ENCODE measurements at places on chromosomes 12 and 14.

DNA sequence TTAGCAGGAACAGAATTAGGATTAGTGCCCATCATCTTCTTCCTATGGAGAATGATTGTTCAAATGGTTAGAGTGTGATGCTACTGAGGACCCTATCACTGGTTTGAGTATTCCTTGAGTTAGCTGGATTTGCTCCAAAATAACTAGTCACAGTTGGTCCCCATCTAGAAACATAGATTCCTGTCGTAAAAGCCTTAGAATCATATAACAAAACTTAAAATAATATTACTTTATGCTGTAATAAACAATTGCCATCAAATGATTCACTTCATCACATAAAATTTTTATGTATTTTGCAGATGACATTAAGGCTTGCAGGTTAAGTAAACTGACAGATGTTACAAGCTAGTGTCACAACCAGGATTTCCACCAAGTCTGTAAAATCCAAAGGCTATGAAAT, 209.8 kb downstream of the CCER1 start:
- no peak for DNase-seq

GRCh38 chr12:12449533-12450025, 92.7 kb downstream of the BORCS5 start:
- DNase-seq: no peak

- no peak for DNase-seq
Measured at GRCh38 chr12:128796439-128797118, 27.2 kb downstream of the SLC15A4 start.

GRCh38 chr12:118023301-118023860, 6.9 kb downstream of the RFC5 start:
- peak; percentile 60 for DNase-seq

DNA sequence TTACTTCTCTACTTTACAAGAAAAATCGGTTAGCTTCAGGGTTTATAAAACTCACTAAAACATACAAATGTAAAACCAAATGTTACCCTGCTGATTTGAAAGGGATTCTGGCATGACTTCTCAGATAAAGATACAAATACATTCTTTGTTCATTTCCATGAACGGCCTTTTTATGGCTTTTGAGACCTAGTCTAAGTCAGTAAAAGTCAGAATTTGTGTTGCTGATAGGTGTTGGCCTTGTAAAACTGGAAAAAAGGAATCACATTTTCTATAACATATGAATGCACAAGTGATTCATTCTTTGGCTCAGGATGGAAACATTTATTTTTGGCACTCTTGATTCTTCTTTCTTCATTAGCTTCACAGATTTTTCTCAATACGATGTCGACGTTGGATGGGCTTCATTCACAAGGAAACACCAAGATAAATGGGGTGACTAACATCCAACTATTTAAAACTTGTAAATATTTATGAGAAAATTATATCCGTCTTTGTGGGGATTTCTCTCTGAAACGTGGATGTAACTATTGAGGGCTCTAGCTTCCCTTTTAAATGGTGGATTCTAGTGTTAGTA, 27.0 kb upstream of the CPM start:
- no peak for DNase-seq

GRCh38 chr12:123491481-123491880, 33.5 kb downstream of the SNRNP35 start:
- no peak for DNase-seq

GRCh38 chr12:4975574-4975973, 65.9 kb downstream of the KCNA1 start:
- no peak for DNase-seq

DNA sequence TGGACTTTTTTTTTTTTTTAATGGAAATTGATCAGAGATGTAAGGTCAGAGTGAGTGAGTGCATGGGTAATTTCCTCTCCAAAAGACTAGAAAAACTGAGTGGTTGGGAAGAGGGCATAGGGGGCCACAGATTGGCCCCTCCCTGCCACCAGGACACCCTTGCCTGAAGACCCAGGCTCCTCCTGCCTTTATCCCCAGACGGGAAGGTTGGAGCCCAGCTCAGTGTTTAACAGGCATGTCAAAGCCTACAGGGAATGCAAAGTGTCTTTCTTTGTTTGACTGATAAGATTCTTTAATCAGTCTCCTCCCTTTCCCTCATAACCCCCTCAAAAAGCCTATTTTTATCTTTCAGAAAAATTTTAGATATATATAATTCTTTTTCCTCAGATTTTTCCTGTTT, 50.3 kb downstream of the IRAK3 start:
- DNase-seq: no peak

DNA sequence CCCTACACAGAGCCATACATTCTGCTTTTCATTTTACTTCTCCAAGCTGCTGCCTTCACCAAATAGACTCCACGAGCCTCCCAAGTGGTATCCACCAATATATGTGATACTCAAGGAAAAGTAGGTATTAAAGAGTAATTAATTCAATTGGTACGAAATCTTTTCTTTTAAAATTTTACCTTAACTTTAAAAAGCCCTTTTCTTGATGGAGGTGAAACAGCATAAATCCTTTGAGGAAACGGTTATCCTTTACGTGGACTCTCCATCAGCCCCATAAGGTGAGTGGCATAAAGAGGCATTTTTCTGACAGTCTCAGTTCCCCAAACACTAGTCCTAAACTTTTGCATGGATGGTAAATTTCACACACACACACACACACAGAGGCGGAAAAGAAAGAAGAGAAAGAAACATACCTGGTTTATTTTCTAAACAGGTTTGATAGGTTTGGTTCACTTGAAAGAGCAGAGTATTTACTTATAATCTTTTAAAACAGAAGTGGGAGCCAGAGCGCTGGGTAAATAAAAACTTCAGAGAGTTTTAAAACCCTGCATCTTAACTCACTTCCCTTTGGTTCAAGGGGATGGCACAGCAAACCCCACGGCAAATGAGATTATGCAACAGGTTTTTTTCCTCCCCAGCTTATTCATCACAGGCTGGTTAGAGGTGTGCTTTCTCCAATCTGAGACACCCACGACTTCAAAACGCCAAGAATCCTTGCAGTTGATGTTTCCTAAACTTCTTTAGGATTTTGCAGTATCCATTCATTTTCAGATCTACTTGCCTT, 1.9 kb downstream of the DUSP16 start:
- DNase-seq: peak; percentile 56
